ENCODE measurements at places on chromosomes 12 and 14.

DNA sequence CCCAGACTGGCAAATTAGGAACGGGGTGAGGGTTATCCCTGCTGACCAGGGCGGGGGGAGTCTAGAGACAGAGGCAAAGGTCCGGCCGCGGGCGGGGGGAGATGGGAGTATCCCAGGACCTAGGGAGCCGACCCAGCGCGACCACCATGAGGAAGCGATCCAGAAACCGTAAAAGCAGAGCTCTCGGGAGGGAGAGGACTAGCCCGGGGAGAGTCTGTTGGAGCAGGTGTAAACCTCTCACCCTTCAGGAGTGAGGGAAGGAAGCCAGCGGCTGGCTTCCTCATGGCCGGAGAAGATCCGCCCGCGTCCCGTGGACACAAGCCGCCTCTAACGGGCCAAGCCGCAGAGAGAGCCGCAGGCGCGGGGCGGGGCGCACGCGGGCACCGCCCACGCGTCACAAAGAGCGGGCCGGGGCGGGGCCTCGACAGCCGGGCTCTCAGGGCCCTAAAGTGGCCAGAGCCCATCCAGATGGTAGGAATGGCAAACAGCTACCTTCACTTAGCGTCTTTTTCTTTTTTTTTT lies at the start of gene ACRBP:
ACRBP (minus strand) TSS at position 350 of the 522 bp plus-strand sequence; CDS start at position 284, 66 bp downstream.
- no peak for DNase-seq

DNA sequence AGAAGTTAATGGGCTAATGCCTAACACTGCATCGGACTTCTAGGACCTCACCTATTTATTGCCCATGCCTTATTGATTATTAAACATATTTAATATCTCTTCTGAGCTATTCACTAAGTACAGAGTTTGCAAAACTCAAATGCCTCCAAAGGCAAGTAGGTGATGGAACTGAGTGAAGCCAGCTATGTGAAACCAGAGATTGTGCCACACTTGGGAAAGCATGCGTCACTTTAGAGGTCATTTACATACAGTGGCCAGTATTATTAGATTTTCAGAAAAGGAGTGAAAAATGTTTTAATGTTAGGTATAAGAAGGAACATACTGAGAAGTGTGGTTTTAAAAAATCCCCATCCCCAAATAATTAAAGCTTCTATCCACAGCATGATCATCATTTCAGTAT lies 27.7 kb downstream of the PDE6H start:
- no peak for DNase-seq

- DNase-seq, result no peak
Measured at GRCh38 chr14:65339866-65340265, 72.7 kb upstream of the FUT8 start.

GRCh38 chr12:90987101-90987500 lies 17.7 kb downstream of the EPYC start:
- DNase-seq, result no peak

- DNase-seq, result no peak
Measured at GRCh38 chr14:101476916-101477553, 84.3 kb upstream of the DIO3 start.

DNA sequence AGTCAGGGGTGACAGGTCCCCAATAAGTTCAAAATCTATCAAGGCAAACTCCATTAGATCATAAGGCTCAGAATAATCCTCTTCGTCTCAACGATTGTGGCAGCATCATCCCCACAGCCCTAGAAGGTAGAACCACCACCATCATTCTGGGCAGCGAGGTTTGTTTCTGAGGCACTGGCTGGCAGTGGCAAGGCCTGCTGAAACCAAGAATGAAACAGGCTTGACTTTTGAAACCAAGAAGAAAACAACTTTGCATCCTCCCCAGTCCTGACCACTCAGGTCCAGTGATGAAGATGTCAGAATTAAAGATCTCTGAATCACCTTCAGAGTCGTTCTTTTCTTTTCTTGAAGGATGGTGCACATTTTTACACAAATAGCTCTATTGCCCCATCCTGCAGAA lies 152.6 kb upstream of the SYT1 start:
- no peak for DNase-seq

GRCh38 chr12:54051874-54052437 lies 1.7 kb upstream of the HOXC4 start:
- DNase-seq, result no peak

DNA sequence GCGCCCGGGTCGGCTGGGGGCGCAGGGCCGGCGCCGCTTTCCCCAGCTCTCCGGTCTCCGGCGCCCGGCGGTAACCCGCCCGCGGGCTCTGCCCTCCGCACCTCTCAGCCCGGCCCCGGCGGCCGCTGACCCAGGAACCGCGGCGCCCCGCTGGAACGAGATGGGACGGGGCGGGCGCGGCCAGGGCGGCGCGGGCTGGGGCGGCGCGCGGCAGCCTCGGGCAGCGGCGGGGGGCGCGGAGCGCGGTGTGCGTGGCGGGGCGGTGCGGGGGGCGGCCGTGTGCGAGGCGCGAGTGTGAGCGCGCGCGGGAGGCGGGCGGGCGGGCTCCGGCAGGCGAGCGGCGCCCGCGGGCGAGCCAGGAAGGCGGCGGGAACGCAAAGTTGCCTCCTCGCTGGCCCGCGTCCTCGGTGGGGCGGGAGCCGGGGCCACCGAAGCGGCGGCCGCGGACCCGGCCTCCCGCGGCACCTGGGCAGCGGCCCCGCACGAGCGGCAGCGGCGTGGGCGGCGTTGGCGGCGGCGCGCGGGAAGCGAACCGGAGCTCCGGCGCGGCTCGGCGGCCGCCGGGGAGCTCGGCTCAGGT lies 671 bp upstream of the DIO3 start:
- DNase-seq, result no peak
